ENCODE measurements at places on chromosomes 11 and 22. TPM values are rescaled to one million over a fixed set of nuclear protein-coding genes. Genes with fewer than 3 reads are reported as not detected.

HSD17B12 gene
- 121 TPM for total RNA-seq

OR51I2 gene
- not detected for total RNA-seq

PACSIN3 gene
- 47.2 TPM for total RNA-seq

TMEM80 gene
- total RNA-seq = 8.0 TPM

SUSD2 gene
- 1.5 TPM for total RNA-seq

C22orf31 gene
- not detected for total RNA-seq

OR5B17 gene
- not detected for total RNA-seq

GRAP2 gene
- not detected for total RNA-seq

LDHAL6A gene
- not detected for total RNA-seq

- no peaks in the 10 kb centered on the region for H3K27me3 ChIP-seq
- peaks cover 53% of the 10 kb centered on the region for H3K36me3 ChIP-seq
- no peak overlapping the region for H3K27ac ChIP-seq
- no peak overlapping the region for H3K4me3 ChIP-seq
Observed at GRCh38 chr22:50456466-50457234, 18.2 kb downstream of the SBF1 start.

DNA sequence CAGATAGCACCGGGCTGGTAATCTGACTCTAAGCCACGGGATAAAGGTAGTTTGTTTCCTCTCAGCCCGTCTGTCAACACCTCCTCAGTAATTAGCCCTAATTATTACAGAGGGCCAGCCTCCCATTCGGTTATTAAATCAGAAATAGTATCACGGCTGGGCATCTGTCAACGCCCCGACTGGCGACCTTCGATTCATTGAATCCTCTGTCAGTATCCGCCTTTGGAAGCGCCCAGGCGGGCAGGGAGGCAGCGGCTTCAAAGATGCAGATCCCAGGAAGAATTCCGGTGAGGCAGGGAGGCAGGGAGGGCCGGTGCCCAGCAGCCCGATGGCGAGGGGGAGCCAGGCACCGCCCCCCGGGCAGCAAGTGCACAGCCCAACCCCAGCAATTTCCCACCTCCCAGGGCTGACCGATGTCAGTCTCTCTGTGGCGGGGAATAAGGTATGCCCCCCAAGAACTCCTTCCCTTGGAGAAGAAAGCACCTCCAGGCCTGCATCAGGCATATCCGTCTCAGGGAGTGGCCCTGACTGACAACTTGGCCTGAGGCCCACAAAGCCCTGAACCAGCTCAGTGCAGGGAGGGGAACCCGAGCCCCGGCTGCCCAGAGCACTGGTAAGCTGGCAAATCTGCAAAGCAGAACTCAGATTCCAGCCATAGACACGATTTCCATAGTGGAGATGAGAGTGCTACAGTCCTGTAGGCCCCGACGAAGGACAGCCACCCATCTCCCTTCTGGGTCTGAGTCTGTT lies 11.4 kb downstream of the GNB1L start:
- no peaks in the 10 kb centered on the region for H3K36me3 ChIP-seq
- no peak for DNase-seq
- no peaks in the 10 kb centered on the region for H3K4me1 ChIP-seq
- H3K27me3 ChIP-seq = no peaks in the 10 kb centered on the region
- no peak overlapping the region for H3K27ac ChIP-seq
- H3K4me3 ChIP-seq = no peak overlapping the region

DNA sequence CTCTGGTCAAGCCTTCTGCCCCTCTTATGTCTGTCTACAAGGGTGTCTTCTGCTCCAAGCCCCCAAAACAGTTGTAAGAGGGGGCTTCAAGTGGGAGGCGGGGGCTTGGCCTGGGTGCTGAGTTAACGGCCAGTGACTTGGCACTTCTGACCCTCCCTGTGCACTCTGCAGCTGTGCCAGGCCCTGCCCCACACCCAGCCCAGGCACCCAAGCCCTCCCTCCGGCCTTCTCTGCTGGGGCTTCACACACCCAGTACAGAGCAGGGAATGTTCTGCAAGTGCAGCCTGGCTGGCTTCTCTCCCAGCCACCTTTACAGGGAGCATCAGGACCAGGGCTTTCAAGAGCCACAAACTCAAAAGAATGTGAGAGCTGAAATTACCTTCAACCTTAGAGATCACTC lies 3.8 kb downstream of the TMEM121B start:
- H3K4me3 ChIP-seq = no peak overlapping the region
- H3K36me3 ChIP-seq = no peaks in the 10 kb centered on the region
- no peak for DNase-seq
- H3K4me1 ChIP-seq = peaks cover 16% of the 10 kb centered on the region
- H3K27ac ChIP-seq = no peak overlapping the region
- peaks cover 4% of the 10 kb centered on the region for H3K27me3 ChIP-seq

GRCh38 chr22:43996170-43996980 lies 27.7 kb upstream of the PARVB start:
- no peak for DNase-seq
- H3K4me3 ChIP-seq = no peak overlapping the region
- no peaks in the 10 kb centered on the region for H3K27me3 ChIP-seq
- no peak overlapping the region for H3K27ac ChIP-seq
- H3K4me1 ChIP-seq = peaks cover 2% of the 10 kb centered on the region

GRCh38 chr11:111759778-111760407 lies 6.3 kb downstream of the PPP2R1B start:
- H3K4me1 ChIP-seq = peaks cover 2% of the 10 kb centered on the region
- H3K36me3 ChIP-seq = peaks cover 2% of the 10 kb centered on the region
- no peak for DNase-seq
- no peak overlapping the region for H3K4me3 ChIP-seq

DNA sequence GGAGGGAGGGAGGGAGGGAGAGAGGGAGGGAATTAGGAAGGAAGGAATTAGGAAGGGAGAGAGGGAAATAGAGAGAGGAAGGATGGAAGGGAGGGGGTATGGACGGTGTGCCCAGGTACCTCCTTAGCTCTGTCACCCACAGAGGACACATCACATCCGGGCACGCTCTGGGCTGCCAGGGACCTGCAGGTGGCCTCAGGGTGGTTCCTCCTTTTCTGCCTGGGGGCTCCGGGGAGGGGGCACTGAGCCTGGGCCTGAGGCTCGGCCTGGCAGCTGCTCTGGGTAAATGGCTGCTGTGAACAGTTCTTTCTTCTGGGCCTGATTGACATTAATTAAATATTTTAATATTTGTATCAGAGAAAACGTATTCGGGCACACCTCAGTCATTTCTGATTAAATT lies 733.5 kb downstream of the BRD1 start:
- no peaks in the 10 kb centered on the region for H3K27me3 ChIP-seq
- no peak overlapping the region for H3K4me3 ChIP-seq
- no peak for DNase-seq
- H3K4me1 ChIP-seq = no peaks in the 10 kb centered on the region
- no peaks in the 10 kb centered on the region for H3K36me3 ChIP-seq

- H3K4me1 ChIP-seq = no peaks in the 10 kb centered on the region
- H3K27ac ChIP-seq = no peak overlapping the region
- peaks cover 6% of the 10 kb centered on the region for H3K36me3 ChIP-seq
Observed at GRCh38 chr22:25451480-25452114, 112.9 kb upstream of the GRK3 start.

GRCh38 chr11:17939542-17939941 lies 73.3 kb downstream of the SERGEF start:
- no peaks in the 10 kb centered on the region for H3K27me3 ChIP-seq
- H3K36me3 ChIP-seq = no peaks in the 10 kb centered on the region
- H3K4me3 ChIP-seq = no peak overlapping the region
- H3K4me1 ChIP-seq = no peaks in the 10 kb centered on the region
- no peak for DNase-seq

DNA sequence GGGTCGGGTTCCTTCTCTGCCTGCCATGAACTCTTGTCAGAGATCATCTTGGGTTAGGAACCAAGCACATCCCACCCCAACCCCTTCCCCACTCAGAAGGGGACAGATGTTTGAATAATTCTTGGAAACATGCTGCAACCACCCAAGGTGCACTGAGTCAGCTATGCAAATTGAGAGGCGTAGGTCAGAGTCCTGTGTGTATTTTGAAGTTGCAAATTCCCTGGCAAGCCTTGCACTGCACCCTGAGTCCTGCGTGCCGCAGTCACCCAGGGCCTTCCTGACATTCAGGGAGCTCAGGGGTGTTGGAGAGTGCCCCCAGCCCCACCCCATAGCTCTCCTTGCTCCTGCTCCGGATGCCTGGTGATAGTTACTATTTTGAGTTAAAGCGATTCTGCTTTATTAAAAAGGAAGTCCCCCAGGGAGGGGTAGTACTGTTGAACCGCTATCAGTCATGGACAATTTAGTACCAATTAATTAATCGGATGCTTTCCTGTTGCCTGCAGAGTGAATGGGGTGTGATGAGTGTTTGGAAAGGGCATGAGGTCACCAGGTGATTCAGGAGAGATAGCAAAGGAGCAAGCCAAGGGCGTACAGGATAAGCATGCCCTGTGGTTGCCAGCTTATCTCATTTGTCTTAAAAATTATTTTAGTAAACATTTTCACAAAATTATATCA lies 123.7 kb downstream of the GRIK4 start:
- H3K4me3 ChIP-seq = no peak overlapping the region
- DNase-seq = no peak
- H3K27me3 ChIP-seq = peaks cover 1% of the 10 kb centered on the region
- H3K4me1 ChIP-seq = peaks cover 6% of the 10 kb centered on the region

DNA sequence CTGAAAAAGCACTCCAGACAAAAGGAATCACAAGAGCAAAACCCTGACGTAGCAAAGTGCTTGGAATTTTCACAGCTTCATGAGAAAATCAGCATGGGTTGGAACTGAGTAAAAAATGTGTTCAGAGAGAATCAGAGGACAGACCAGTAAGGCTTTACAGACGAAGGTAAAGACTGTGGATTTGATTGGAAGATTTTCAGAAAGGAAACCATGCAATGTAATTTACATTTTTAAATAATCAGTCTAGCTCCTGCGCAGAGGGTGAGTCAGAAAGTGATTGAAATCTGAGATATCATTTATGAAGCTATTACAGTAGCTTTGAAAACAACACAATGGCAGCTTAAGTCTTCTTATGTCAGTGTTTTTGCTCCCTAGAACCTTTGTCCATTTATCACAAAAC lies 1122.3 kb downstream of the LRRC4C start:
- DNase-seq = no peak
- H3K27ac ChIP-seq = no peak overlapping the region
- no peak overlapping the region for H3K4me3 ChIP-seq
- no peaks in the 10 kb centered on the region for H3K36me3 ChIP-seq

GRCh38 chr11:7683571-7683970 lies 10.3 kb upstream of the CYB5R2 start:
- DNase-seq = no peak
- H3K4me3 ChIP-seq = no peak overlapping the region
- H3K27ac ChIP-seq = no peak overlapping the region
- H3K4me1 ChIP-seq = peaks cover 2% of the 10 kb centered on the region
- H3K36me3 ChIP-seq = no peaks in the 10 kb centered on the region

- no peaks in the 10 kb centered on the region for H3K27me3 ChIP-seq
- DNase-seq = no peak
- no peaks in the 10 kb centered on the region for H3K36me3 ChIP-seq
- peaks cover 2% of the 10 kb centered on the region for H3K4me1 ChIP-seq
Observed at GRCh38 chr11:95289378-95290101, 58.5 kb upstream of the SESN3 start.

GRCh38 chr11:89275966-89276365 lies 98.3 kb downstream of the TYR start:
- H3K36me3 ChIP-seq = no peaks in the 10 kb centered on the region
- no peaks in the 10 kb centered on the region for H3K4me1 ChIP-seq
- no peak for DNase-seq
- no peaks in the 10 kb centered on the region for H3K27me3 ChIP-seq
- H3K4me3 ChIP-seq = no peak overlapping the region
- H3K27ac ChIP-seq = no peak overlapping the region

GRCh38 chr11:67213178-67213621 lies 53.1 kb upstream of the GRK2 start:
- no peak overlapping the region for H3K27ac ChIP-seq
- no peaks in the 10 kb centered on the region for H3K27me3 ChIP-seq
- no peak overlapping the region for H3K4me3 ChIP-seq
- no peaks in the 10 kb centered on the region for H3K4me1 ChIP-seq
- DNase-seq = no peak

DNA sequence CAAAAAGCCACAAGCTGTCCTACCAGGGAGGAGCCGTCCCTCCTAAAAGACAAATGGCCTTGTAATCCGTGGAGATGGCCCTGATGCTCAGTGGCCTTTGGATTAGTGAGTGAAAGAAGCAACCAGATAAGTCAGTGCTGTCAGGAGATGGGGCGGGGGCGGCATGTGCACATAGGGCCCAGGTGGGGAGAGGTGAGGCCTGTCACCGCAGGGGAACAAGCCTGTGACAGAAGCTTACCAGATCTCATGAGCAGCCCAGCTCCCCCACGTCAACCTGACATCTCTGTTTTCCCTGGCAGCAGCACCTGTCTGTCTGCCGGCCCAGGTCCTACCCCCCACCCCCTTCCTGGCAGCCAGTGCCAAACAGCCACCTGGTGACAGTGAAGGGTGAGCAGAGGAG lies 162.6 kb downstream of the BUD13 start:
- H3K27ac ChIP-seq = no peak overlapping the region
- H3K4me3 ChIP-seq = no peak overlapping the region
- H3K27me3 ChIP-seq = no peaks in the 10 kb centered on the region
- no peaks in the 10 kb centered on the region for H3K36me3 ChIP-seq
- H3K4me1 ChIP-seq = 0 out of 2 replicates have a peak, but pooled peaks cover under 1% of the 10 kb centered on the region
- no peak for DNase-seq

DNA sequence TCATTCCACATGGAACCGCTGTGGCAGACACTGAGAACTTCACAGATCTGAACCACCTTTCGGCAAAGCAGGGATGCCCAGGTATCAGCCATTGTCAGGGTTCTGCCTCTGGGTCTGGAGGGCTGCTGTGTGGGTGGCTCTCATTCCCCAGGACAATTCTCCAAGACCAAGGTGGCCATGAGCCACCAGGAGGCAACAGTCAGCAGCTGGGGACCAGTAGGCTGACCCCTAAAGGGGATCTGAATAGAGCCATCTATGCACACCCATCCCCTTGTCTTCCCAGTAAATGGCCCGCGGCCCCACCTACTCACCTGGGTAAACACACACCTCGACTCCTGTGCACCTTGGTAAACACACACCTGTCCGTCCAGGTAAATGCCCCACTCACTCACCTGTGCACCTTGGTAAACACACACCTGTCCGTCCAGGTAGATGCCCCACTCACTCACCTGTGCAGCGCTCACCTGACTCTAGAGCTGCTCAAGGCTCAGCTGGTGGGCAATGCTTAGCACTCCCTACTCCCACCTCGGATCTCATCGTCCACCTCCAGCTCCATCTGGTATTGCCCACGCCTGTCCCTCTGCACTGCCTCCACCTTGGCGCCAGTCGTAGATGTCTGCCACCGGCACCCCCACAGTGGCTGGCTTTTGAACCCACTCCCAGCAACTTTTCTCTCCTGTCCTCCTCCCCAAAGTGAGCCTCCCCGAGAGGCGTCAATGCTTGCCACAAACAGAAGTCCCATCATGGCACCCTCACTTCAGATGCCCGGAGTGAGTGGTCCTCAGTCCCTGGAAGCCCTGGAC lies 10.2 kb downstream of the SLC25A1 start:
- no peaks in the 10 kb centered on the region for H3K36me3 ChIP-seq
- no peak overlapping the region for H3K4me3 ChIP-seq
- no peak overlapping the region for H3K27ac ChIP-seq
- no peak for DNase-seq
- H3K27me3 ChIP-seq = peaks cover 46% of the 10 kb centered on the region

- H3K4me3 ChIP-seq = no peak overlapping the region
- no peak overlapping the region for H3K27ac ChIP-seq
- no peaks in the 10 kb centered on the region for H3K36me3 ChIP-seq
Observed at GRCh38 chr11:115518983-115519628, 14.9 kb upstream of the CADM1 start.
